M059J (cell line): ENCODE measurements at places on chromosomes 5 and 9. TPM values are rescaled to one million over a fixed set of nuclear protein-coding genes. Genes with fewer than 3 reads are reported as not detected.

CENPH gene
- 36.2 and 46.0 TPM in 2 replicates for total RNA-seq

PELO gene
- 27.8 and 33.8 TPM in 2 replicates for total RNA-seq

DNA sequence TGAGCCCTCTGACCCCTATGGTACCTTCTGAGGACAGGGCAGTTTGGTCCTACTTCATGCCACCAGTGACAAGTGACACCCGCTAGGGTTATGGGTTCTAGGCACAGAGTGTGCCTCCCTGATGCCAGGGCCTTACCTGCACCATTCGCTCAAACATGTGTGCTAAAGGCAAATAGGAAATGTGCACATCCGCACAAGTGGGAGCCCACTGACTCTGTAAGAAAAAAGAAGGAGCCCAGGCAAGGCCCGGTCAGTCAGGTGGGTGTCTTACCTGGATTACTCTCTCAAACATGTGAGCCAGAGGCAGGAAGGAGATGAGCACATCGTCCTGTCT lies 29.1 kb upstream of the MEIKIN start:
- no peak for DNase-seq

DNA sequence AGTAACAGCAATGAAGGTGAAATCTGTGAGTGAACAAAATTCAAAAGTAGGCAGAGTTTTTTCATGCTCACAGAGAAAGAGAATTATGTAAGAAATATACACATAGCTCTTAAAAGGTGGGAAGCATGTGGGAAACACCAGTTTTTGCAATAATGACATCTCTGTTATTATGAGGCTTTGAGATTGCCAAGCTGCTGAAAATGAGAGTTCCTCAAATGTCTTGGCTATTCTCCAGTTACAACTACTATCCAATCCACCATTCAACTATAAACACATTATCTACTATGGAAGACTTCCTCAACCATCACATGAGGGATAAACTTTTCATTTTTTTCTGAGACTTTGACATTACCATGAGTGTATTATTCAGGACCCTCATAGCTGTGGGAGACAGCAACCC lies 420.8 kb upstream of the ACTBL2 start:
- no peak for DNase-seq

RELL2 gene
- 8.3 and 9.0 TPM in 2 replicates for total RNA-seq

EGFL7 gene
- total RNA-seq, result 18.0 and 20.9 TPM in 2 replicates

DNA sequence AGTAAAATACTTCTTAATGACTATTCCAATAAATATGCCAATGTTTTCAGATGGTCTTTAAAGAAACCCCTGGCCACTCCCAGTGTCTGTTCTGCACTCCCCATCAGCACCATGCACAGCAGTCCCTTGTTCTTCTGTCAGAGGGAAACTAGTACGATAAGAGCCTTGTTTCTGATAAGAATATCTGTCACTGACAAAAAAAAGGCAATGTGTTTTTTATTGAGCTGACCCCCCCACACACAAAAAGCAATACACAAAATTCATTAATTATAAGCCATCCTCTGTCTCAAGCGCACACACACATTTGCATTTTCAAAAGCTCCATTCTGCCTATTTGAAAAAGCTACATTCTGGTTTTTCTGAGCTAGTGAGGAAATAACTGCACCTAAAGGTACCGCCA lies 119.1 kb downstream of the ENC1 start:
- no peak for DNase-seq
